ENCODE measurements at places on chromosomes 4 and X.
A peak's percentile ranks its signal among the peaks of the same experiment; 100 is the strongest.

DNA sequence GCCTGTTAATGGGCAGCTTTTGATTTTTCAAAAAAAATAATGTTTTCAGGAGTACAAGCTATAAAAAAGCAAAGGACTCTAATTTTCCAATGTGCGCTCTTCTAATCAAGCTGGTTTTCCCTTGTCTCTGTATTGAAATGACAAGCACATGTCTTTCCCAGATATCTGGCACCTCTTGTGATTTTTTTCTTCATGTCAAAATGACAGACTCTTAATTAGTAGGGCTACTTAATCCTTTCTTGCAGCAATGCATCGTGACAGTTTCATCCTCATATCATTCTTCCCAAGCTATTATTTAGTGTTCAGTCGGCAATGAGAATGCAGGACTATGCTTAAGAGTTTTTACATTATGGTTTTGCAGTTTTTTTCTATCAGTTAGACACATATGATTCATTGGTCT, 139.5 kb downstream of the MAGEC1 start:
- no peak for DNase-seq

DNA sequence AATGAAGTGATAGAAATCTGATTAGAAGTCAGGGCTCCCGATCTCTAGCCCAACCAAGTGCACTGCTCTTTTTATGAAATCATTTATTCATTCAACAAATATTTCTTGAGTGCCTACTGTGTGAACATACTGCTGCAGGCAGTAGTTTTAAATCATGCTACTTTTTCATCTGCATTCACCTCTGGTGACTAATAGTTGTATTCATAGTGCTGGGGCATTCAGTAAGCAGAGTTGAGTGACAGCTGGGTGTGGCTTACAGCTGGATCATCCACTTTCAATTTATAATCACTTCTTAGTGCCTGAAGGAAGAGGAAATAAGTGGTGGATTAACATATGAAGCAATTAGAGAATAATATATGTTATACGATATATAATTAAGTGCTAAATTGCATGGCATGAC, 94.1 kb upstream of the HPRT1 start:
- no peak for DNase-seq

DNA sequence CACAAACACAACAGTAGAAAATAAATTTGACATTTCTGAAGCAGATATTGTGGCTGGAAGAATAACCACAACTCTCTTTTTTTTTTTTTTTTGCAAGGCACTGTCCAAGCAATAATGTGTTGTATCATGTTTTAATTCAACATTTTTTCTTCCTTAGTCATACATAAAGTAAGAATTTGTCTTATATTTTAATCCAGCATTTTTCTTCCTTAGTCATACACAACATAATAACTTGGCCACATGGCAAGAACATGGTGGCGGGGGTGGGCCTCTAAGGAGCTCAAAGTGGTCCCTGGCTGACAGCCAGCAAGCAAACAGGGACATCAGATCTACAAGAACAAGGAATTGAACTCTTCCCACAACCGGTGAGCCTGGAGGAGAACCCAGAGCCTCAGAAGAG, 20.2 kb downstream of the FBXW7 start:
- DNase-seq = no peak

- no peak for DNase-seq
These were observed 163.2 kb upstream of the ETNPPL start for GRCh38 chr4:108926061-108926460.

DNA sequence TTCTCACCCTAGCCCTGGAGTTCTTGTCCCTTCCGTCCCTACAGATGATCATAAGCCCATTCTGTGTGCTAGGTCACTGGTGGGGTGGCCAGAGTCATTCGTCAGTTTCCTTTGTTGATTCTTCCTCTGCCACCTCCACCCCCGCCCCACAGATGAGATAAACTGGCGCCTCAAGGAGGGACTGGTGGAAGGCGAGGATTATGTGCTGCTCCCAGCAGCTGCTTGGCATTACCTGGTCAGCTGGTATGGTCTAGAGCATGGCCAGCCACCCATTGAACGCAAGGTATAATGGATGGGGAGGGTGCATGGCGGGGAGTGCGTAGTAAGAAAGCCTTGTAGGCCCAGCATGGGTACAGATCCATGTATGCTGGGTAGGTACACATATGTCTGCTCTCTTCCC, 6.4 kb downstream of the USP11 start:
- DNase-seq = no peak

DNA sequence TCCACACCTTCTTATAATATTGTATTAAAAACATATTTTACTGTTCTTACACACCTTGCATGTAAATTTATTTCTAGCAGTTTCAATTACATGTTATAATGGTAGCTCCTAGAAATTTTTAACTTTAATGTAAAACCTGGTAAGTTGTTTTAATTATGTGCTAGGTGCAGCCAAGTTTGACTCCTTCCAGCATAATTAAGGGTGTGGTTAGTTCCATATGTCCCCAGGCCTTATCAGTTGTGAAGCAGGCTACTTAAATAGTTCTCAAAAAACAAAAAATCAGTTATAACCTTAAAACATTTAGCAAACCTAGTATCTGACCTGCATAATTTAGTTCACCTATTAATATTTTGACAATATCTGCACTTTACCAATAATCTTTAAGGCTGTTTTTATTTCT, 26.9 kb upstream of the PASD1 start:
- no peak for DNase-seq

DNA sequence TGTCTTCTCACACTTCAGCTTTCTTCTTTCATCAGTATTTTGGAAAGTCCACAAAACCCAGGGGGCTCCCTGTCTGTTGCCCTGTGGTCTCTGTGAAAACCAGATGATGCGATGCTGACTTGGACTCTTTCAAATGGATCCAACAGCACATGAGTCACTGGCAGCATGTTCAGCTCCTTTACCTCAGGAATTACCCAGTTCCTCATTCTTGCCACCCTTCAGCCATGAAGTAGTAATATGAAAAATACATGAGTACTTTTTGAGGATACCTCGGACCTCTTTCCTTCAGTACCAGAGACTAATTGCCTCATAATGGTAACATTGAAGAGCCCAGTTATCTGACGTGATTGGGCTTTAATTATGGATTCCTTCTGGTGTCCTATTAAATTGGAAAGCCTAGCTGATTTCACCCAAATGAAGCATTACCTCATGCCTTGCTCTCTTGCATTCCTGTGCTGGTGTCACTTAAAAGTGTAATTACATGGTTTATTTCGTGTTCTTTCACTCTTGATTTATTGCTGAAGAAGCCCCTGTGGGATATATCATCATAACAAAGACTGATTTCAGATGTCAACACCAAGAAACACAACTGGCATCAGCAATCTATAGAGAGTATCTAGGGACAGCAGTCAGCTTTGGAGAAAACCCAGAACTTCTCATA, 63.4 kb downstream of the NFKB1 start:
- no peak for DNase-seq

DNA sequence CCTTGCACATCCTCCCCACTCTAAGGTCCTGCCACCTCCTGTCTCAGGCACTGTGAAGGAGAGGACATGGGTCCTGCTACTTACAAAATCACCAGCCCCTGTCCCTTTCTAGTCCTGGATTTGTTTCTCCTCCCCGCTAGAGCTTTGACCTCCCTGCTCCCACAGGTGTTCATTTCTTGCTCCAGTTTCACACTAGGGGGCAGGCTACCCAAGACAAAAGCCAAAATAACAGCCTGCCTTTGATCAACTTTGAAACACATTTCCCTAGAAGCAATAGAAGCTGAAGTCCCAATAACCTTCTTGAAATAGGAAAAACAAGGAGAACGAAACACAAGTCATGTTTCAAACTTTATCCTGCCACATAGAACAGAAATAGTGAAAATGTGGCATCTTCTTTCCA, 164.4 kb downstream of the QDPR start:
- DNase-seq = no peak

GRCh38 chr4:8368998-8369397, 71.5 kb downstream of the ACOX3 start:
- DNase-seq = no peak

GRCh38 chrX:39983715-39984114, 114.0 kb downstream of the BCOR start:
- no peak for DNase-seq

DNA sequence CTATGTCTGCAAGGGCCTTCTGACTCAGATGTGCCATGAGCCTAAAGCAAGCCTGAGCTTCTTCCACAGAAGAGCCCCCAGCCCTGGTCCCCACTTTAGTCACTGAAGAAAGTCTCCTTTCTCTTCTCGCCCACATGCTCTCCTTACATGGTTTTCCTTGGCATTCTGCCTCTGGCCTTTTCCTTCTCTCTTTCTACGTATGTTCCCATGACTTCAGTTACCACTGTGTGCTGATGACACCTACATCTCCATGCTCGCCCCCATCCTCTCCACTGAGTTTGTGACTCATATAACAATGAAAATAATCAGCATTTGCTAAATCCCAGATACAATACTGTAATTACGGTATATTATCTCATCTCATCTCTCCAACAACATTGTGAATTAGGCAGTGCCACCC, 149.3 kb downstream of the AMMECR1 start:
- DNase-seq = no peak

- no peak for DNase-seq
These were observed 74.1 kb downstream of the WDR19 start for GRCh38 chr4:39256436-39256835.

DNA sequence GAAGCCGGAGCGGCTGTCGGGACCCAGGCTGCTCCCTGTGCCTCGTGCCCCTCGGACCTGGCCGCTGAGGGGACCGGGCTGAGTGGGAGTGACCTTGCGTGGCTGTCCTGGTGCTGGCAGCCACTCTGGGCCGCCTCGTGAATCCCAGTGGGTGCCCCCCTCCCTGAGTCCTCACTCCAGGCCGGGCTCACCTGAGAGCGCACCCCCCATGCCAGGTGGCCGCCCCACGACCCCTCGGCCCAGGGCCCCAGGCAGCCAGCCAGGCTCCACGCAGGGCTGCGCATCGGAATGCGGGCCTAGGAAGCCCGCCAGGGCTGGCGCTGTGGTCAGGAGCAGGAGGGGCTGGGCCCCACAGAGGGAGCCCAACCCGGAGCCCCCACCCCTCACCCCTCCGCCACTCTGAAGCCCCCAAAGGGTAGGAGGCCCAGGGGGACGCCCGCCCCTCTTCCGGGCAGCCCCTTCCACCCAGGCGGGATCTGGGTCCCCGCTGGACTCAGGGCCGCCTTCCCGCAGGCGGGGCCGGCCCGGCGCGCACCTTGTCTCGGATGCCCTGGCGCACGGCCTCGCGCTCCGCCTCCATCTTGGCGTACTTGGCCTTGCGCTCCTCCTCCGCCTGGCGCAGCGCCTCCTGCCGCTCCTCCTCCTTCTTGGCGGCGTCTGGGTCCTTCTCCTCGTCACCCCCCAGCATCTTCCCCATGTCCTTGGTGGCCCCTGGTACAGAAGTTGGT, 33.9 kb downstream of the CPLX1 start:
- no peak for DNase-seq

- DNase-seq = no peak
These were observed 50.0 kb upstream of the TBC1D9 start for GRCh38 chr4:140806163-140806562.

DNA sequence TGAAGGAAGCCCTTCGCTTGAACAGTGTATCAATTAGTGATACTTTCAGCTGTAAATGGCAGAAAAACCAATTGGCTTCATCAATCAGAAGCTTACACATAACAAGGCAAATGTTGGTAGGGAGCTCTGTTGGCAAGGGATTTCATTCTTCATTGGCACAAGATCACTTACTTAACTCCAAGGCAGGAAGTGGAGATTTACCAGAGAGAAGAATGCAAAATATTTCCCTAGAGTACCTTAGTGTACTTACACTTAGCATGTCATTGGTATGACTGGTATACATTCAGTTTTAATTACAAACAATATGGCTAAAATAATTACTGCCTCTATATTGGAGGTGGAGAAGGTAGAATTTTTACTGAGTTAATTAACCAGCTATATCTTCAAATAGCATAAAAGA, 545.0 kb downstream of the GABRG1 start:
- no peak for DNase-seq

- DNase-seq = no peak
These were observed 62.6 kb downstream of the GRXCR1 start for GRCh38 chr4:42954963-42955669.

DNA sequence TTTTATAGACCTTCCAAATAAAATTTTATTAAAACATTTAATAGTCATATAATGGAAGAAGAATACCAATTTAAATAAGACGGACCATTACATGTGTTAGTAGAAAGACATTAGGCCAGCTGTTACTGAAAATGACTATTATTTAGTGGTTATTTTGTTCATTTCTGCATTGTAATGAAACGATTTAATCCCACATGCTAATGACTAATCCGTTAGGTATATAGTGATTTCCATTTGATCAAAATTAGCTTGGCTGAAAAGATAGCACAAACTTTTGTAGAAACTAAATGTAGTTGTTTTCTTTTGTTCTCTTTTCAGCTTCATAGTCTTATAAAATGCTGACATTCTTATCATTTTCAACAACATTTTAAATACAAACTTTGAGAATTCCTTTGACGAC, 556.1 kb upstream of the TENM3 start:
- DNase-seq = no peak

DNA sequence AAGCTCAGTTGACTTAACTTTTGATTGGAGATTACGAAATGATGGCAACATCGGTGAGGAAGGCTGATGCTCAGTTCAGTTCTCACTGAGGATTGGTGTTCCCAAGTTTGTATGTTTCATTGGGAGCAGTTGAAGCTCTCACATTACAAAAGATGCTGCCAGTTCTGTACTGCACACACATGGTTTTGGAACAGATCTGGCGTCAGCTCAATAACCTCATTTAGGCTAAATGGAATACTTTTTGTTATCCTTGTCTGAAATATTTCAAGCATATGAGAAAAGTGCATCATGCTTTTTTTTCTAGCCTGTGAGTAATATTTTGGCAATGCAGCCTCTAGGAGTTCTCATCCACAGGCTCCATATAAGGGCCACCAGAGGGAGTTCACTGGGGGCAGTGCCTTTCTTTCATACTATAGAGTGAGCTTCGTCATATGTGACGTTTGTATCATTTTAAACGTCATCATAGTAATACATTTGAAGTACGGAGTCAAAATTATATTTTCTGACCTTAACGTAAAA, 4.1 kb downstream of the ENPEP start:
- no peak for DNase-seq

DNA sequence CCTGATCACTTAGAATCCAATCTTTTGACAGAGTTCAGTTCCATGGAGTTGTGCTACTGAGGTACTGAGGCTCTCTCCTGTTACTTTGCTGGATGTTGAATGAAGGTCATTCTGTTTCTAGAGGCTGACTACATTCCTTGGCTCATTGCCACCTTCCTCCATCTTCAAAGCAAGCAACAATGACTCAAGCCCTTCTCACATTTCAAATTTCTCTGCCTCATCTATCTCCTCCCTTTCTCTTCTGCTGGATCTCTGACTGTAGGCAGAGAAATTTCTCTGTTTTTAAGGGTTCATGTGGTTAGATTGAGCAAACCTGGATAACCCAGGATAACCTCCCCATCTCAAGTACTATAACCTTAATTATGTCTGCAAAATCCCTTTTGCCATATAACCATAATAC, 775.4 kb downstream of the STPG2 start:
- DNase-seq = peak; percentile 8
